ENCODE measurements at places on chromosomes 11 and 22.

DNA sequence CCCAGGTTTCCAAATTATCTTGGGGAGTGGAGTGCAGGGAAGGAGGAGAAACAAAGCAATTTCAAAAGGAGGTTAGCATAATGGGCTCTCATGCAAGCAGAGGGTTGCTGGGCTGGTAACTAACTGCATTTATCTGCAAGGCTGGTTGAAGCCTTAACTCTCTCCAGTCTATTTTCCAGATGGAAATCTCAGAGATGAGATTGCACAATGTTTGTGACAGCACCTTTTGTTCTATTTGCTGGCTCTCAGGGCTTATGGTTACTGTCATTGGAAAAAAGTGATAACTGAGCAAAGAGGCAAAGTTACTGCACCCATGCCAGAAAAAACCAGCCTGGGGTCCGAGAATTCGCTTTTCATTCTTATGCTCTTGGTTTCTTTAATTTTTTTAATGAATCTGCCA is 33.2 kb downstream of the ABCC8 start:
- DNase-seq: no peak

- peak; percentile 76 for DNase-seq
These were observed 80.1 kb downstream of the EMSY start for GRCh38 chr11:76524919-76525318.

DNA sequence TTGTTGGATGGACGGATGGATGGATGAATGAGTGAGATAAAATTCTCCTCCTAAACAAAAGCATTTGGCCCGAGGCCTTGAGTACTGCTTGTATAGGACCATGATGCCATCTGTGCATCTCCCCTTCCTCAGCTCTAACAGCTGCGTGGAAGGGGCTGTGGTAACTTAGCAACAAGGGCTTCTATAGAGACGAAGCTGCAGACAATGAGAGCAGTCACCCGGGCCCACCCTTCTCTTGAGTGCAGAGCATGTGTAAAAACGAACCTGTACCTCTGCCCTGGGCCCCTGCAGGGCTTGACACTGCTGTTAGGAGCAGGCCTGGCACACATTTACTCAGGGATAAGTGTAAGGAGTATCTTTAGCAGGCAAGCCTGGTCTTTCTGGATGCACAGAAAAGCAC is 391.5 kb downstream of the CADM1 start:
- DNase-seq: no peak

DNA sequence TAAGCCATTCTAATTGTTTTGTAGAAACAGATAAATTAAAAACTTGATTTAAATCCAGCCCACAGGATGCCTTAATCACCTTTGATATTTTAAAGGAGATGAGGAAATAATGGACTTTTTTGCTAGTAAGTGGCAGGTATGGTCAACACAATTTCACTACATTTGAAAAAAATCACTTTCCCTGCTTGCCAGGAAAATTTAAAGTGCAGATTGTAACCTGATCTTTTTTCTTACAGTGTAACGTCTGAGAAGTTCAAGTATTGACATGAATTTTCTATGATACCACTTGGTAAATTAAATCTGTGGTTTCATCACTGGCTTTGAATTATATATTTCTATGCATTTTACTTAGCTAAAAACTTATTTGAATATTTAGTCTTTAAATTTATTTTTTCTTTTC is 65.3 kb downstream of the ARHGEF12 start:
- DNase-seq: no peak

- DNase-seq: peak; percentile 46
These were observed 85.9 kb upstream of the SLC25A18 start for GRCh38 chr22:17477391-17477833.

GRCh38 chr11:3958281-3958680 is 102.8 kb downstream of the STIM1 start:
- no peak for DNase-seq

GRCh38 chr11:61777234-61778090 is 14.9 kb downstream of the TMEM258 start:
- DNase-seq: no peak

- DNase-seq: no peak
These were observed 90.0 kb downstream of the SBF2 start for GRCh38 chr11:10204021-10204420.

DNA sequence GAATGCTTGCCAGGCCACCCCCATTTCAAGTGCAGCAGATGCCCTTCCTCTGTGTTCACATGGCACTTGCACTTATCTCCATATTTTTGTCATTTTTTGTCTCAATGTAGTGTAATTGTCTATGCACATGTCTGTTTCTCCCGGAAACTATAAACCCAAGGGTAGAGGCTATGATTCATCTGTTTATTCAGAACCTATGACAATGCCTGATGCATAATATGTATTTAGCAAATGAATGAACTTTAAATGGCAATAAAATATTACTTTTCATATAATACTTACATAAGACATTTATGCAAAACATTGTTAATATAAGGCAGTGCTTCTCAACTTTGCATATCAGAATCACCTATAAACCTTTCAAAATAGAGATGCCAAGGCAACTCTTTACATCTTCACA is 6.7 kb downstream of the PAK1 start:
- DNase-seq: no peak
